ENCODE measurements at places on chromosomes 1 and 21.

DNA sequence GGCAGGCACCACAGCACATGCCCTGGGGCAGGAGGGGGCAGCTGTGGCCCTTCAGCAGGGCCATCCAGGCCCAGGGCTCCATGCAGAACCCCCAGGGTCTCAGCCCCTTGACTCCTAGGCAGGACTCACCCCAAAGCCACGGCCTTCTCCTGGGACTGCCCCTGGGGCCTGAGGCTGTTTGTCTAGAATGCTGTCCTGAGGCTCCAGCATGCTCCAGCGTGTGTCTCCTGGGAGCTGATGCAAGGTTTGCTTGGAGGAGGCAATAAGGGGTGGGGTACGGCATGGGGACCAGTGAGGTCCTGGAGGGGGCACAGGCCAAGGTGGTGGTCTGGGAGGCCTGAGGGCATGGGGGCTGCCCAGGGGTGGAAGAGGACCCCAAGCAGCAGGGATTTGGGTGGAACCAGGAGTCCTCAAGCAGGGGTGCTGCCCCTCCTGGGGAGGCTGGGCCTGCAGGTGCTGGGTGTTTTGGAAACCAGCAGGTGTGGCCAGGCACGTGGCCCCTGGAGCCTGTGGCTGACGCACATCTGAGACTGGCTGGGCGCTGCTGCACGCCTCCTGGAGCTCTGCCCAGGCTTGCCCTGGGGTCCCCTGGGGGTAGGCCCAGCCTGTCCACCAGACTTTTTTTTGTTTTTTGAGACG, 7.8 kb upstream of the CALML6 start:
- no peak for DNase-seq

DNA sequence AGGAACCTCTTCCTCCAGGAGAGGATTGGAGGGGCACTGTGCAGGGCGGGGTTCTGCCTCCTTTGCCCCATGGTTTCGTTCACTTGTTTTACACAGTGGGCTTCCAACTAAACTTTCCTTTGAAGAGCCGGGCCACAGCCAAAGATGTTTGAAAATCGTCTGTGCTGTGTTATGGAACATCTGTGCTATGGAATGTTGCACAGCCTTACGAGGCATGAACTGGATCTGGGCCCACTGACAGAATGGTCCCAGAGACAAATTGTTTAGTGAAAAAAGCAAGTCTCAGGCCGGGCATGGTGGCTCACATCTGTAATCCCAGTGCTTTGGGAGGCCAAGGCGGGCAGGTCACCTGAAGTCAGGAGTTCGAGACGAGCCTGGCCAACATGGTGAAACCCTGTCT, 12.6 kb upstream of the MEF2D start:
- no peak for DNase-seq

DNA sequence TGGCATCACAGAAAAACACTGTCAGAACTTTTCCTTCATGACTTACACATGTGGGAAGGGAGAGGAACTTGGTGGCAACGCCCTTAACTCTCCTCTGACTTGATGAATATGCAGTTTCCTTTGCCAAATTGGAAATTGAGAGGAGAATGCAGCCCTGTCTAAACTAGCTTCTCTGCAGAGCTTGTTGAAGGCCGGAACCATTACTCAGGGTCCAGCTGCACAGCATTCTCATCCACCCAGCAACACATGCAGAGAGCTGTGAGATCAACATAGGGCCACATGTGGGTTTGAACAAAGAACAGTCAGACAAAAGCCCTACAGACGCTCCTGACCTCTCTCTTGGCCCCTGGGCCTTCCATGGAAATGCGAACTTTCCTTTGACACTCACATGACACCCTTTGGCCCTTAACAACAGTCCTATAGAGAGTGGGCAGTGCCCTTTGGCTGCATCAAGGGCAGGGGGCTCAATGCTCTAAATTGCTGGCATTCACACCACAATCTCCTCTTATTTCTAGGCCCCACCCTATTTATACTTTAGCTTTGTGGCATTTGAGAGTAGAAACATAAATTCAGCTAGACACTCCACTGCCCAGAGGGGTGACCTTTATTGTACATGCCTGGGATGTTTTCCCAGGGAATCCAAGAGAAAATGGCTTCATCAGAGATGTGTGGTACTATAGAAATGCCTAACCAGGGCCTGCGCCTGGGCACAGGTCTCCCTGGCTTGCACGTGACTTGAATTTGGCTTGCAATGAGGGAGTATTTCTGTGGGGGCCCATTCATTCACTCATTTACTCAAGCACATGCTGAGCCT, 64.4 kb downstream of the CDC7 start:
- no peak for DNase-seq

DNA sequence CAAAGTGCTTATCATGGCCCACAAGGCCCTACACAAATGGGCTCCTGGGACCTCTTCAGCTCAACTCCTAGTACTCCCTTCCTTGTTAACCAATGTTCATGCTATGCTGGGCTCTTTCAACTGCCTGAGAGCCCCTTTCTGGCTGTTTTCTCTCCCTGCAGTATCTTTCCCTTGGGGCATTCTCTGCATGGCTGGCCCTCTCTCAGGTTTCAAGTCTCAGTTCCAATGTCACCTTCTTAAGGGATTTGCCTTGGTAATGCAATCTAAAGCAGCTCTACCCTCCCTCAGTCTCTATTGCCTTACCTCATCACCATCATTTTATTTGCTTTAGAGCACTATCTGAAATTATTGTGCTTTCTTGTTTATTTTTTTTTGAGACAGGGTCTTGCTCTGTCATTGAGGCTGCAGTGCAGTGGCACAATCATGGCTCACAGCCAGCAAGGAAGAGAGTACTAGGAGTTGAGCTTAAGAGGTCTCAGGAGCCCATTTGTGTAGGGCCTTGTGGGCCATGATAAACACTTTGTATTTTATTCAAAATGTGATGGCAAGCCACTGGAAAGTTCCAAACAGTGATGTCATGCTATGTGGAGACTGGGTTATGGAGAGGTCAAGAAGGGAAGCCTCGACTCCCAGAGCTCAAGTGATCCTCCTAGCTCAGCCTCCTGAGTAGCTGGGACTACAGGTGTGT, 63.4 kb upstream of the SRSF10 start:
- DNase-seq, result no peak

GRCh38 chr1:114455102-114455785, 55.8 kb downstream of the TRIM33 start:
- no peak for DNase-seq

Measured in SK-N-DZ (cell line).